ENCODE measurements at places on chromosomes 12 and 14. TPM values are rescaled to one million over a fixed set of nuclear protein-coding genes. Genes with fewer than 3 reads are reported as not detected.

The REM2 gene
- 2.1 TPM for polyA plus RNA-seq

The EMP1 gene
- polyA plus RNA-seq = 99.3 TPM

The DCAF5 gene
- polyA plus RNA-seq = 60.6 TPM

The ADAM21 gene
- polyA plus RNA-seq = 0.73 TPM

The EML5 gene
- 2.8 TPM for polyA plus RNA-seq

The PLCZ1 gene
- 0.75 TPM for polyA plus RNA-seq

The PNP gene
- polyA plus RNA-seq = 80.2 TPM

The KLRG1 gene
- 1.8 TPM for polyA plus RNA-seq

The IL23A gene
- polyA plus RNA-seq = 0.85 TPM

The FAIM2 gene
- 1.9 TPM for polyA plus RNA-seq

The KCNK13 gene
- 0.13 TPM for polyA plus RNA-seq

The SLC4A8 gene
- 4.3 TPM for polyA plus RNA-seq

The SALL2 gene
- 62.0 TPM for polyA plus RNA-seq

The SERPINA9 gene
- polyA plus RNA-seq = not detected

The KRT71 gene
- polyA plus RNA-seq = not detected

The PAX9 gene
- polyA plus RNA-seq = 0.17 TPM

The KRT79 gene
- polyA plus RNA-seq = not detected

The FZD10 gene
- 3.4 TPM for polyA plus RNA-seq

The PTPN6 gene
- polyA plus RNA-seq = 25.2 TPM

The ZFC3H1 gene
- polyA plus RNA-seq = 51.0 TPM

The CLEC6A gene
- 0.18 TPM for polyA plus RNA-seq

The MSRB3 gene
- polyA plus RNA-seq = 20.4 TPM

The NOP9 gene
- polyA plus RNA-seq = 28.0 TPM

The ANKRD33 gene
- 0.14 TPM for polyA plus RNA-seq

The PLEKHA5 gene
- 86.7 TPM for polyA plus RNA-seq

The BCL11B gene
- 3.0 TPM for polyA plus RNA-seq

The GRIN2B gene
- polyA plus RNA-seq = 1.1 TPM

The SLC39A9 gene
- 80.0 TPM for polyA plus RNA-seq

The AMN1 gene
- polyA plus RNA-seq = 19.8 TPM

The LBHD2 gene
- polyA plus RNA-seq = not detected

The CNTN1 gene
- 31.4 TPM for polyA plus RNA-seq

The KCNH3 gene
- polyA plus RNA-seq = 6.4 TPM

The GALNT6 gene
- polyA plus RNA-seq = 6.6 TPM

Data from renal pelvis (tissue), 12 donors.